Hindlimb muscle (tissue), 1 donor: ENCODE measurements at places on chromosomes 12 and 14.

- DNase-seq = no peak
These were observed 55.1 kb downstream of the ERH start for GRCh38 chr14:69342928-69343525.

DNA sequence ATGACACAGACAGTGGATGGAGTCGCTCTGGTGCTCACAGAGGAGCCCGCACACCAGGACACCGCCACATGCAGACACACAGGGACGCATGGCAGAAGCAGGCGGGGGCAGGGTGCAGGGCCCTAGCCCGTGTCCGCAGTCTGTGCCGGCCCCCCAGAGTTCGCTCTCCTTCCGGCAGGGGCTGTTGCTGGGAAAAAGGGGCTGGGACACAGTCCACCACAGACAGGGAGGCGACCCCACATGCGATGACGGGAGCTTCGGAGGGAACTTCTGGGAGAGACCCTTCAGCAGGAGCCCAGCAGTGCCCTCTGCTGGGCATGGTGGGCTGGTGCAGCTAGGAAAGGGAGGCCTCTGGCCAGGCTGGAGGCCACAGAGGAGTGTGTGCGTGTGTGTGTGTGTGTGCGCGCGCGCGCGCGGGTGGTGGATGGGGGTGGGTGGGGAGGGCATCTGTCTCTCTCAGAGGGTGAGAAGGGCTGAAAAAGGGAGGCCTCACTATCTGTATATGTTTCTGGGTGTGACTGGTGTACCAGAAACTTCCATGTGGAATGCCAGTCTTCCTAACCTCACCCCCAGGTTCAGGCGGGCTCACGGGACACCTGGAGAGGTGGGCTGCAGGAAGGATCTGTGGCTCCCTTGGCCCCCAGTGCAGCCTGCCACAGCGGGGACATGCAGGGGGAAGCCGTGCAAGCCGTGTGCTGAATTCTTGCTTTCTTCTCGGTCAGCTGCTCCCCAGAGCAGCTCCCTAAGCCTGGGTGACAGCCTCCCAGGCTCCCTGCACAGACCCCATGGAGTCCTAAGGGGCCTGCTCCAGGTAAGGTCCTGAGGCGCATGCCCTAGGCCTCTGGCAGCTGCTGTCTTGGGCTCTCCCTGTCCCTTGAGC, 60.7 kb downstream of the PLEKHG3 start:
- DNase-seq = peak; percentile 86

DNA sequence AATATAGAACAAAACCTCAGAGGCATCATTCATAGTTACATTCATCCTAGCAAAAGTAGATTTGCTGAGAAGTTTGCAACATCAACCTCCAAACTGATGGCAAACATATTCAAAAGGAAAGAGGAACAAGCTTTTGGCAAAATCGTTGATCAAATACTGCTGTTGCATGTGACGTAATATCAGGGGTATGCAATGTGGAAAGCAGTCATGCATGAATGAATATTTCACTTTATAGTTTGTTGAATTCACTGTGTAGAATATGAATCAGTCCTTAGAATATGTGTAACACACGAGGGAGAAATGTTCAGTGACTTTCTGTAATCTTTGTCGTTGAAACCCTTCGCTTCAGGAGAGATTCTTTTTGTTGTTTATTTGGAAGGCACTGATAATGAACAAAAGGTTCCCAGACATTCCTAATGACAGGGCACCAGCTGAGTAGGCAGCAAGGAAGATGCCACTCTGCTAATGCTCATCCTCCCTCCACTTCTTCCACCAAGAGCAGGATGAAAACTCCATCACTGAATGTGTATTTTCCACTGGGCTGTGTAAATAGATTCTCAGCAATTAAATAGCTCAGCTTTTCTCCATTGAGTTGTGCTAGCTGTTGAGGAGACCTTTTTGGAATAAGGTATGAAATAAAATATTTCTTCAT, 126.1 kb downstream of the PELI2 start:
- no peak for DNase-seq

- no peak for DNase-seq
These were observed 52.2 kb downstream of the GOLGA5 start for GRCh38 chr14:92846162-92846897.

GRCh38 chr12:13195250-13195649, 1.3 kb upstream of the EMP1 start:
- no peak for DNase-seq

GRCh38 chr12:59886131-59886733, 290.4 kb downstream of the SLC16A7 start:
- DNase-seq = no peak

DNA sequence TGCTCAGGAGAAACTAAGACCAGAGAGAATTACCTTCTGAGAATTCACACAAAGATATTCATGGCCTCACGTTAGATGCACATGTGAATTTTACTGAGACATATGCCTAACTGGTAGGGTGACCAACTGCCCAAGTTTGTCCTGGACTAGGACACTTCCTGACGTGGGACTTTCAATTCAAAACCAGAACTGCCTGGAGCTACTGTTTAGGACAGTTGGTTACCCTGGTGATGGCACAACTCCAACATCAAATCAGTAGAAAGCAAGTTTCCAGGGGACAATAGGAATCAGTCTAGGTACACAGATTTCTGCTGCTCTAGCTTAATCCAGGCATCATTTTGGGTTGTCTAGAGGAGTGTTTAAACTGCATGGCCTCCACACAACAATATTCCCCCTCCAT, 178.7 kb downstream of the GXYLT1 start:
- no peak for DNase-seq

- DNase-seq = no peak
These were observed 99.5 kb downstream of the CALM1 start for GRCh38 chr14:90496379-90496778.

DNA sequence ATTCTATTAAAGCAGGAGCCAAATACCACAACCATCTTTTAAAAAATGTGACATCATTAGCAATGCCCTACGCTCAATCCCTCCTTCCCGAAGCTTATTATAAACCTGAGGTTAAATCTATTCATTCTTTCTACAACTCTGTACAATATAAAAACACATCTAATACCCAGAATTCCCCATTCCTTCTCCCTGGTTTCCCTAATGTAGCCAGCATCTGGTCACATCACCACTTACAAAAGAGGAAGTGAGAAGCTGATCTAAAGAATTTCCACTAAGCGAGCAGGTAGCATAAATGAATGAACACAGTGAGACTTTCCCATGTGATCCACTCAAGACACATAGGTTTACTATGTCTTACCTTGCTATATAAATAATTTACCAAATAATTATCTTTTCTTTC, 90.4 kb downstream of the LRP6 start:
- DNase-seq = no peak

GRCh38 chr12:10503460-10503859, 2.2 kb upstream of the EIF2S3B start:
- DNase-seq = no peak

GRCh38 chr12:19712041-19712440, 272.7 kb downstream of the AEBP2 start:
- no peak for DNase-seq

DNA sequence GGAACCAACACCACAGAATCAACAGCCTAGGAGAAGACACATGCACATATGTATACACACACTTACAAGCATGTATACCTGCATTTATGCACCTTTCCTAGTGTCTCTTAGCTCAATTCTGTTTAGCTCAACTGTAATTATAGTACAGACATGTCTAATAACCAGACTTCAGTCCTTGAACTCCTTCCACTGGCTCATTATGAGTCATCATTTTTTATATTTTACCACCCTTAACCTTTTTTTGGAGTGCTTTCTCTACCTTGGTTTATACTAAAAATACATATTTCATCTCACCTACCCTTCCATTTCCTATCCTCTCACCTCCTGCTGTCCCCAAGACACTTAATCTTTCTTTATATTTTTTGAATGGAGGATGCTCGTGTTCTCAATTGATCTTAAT, 110.4 kb downstream of the ARID2 start:
- no peak for DNase-seq

- no peak for DNase-seq
These were observed 203.0 kb downstream of the SNAPC1 start for GRCh38 chr14:61965030-61965745.

DNA sequence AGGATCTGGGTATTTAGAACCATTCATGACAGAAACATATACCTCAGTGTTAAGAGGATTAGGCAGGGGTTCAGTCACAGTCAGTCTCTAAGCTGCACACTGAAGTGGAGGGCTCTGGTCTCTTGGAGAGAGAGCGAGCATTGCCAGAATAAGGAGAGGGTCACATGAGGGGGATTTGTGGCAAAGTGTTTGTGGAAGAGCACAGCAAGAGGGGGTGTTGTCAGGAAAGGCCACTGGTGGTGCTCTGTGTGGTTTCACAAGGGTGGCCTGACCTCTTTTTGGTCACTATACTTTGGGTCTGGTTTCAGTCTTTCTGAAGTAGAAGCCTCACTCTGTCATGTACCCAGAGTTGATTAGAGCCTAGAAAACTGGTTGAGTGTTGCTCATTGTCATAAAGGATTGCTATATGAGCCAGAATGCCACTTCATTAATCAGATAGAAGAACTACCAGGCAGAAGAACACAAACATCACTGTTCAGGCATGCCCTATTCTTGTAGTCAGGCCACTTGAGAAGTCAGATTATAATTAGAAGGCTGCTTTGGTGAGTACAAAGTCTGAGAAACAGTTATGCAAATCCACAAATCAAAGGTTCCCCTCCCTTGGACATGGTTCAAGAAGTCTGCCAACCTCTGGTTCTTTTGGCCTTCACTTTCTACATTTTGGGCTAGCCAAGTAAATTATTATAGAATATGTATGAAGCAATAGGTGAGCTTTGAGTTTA, 8.4 kb downstream of the TMEM19 start:
- DNase-seq = no peak

GRCh38 chr12:95942101-95942523, 302 bp downstream of the CCDC38 start:
- no peak for DNase-seq

GRCh38 chr12:100986595-100987547, 192.3 kb downstream of the ANO4 start:
- DNase-seq = peak; percentile 19

GRCh38 chr14:103973354-103973753, 31.0 kb upstream of the RD3L start:
- no peak for DNase-seq

GRCh38 chr12:40711121-40711520, 18.9 kb downstream of the CNTN1 start:
- no peak for DNase-seq

GRCh38 chr12:86523844-86524243, 267.7 kb upstream of the MGAT4C start:
- no peak for DNase-seq

DNA sequence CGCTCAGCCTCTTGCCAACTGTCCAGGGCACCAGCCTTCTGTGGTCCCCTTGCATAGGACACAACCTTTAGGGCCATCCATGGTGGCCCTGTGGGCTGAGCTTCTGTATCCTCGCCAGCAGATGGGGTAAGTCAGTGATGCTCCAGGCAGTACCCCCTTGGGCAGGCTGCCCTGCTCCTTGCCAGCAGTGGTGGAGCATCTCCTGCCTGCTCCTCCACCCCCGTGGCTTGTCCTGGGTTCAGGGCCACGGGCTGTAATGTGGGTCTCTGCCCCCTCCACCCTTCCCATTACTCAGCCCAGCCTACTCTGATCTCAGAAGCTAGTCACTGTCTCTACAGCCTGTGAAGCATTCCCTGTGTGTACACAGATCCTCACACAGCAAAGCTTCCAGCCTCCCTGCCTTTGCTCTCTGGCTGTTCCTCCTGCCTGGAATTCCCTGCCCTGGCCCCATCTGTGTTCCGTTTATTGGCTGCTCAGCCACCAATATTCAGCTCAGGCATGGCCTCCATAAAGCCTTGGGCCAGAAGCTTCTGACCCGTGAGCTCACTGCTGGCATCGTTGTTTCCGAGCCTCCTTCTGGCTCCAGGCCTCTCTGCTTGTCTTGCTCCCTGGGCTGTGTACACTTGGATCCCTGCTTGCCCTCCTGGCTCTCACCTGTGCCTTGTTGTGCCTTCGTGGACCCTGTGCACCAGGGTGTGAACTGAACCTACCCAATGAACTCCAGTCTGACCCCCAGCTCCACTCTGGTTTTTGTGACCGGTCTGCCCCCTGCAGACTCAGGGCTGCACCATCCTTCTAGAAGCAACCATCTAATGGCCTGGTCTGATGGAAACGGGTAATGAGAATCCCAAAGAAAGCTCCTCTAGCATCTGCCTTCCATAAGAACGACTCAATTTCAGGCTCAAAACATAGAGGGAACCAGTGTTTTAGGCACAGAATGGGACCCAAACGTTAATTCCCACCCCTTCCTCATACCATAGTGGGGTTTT, 177.0 kb upstream of the PRMT8 start:
- DNase-seq = peak; percentile 55

DNA sequence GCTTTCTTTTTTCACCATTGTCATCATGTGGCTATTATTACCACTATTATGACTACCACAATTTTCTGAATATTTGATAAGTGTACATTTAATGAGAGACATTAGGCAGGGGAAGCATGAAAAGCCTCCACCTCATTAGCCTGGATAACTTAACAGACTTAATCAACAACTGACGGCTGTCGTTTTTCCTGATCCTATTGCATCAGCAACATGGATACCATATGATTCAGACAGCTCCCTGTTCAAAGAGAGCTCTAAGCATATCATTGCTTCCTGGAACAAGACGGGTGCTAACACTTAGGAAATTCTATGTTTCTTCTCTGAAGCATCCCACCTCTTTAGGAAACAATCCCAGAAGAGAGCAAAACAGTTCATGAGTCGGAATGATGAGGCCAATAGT, 765.2 kb downstream of the NOVA1 start:
- no peak for DNase-seq

DNA sequence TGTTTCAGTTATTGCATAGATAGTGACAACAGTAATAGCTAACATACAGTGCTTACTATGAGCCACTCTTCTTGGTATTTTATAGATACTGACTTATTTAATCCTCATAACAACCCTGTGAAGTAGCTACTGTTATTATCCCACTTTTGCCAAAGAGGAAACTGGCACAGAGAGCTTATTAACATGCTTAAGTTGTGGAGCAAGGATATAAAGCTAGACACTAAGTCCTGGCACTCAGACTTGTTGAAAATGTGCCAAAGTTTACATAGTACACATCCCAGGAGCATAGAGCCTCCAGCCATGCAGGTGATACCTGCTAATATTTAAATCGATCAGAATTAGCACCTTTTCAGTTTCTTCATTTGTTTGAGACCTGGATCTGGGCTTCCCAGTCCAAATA, 41.8 kb downstream of the VEZT start:
- no peak for DNase-seq

DNA sequence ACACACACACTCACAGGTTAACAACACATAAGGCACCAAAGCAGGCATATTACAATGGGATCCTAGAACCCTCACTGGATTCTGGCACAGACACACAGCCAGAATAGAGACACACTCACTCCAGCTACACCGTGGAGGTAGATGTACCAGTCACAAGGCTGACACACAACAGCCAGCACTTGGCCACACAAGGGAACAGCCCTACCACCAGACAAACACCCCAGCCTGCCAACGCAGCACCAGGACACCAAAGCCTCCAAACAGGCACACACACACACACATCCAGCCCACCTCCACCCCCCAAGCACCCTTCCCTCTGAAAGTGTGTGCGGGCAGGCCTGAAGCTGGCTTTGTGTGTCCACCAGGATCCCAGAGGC, 10.9 kb upstream of the ITGB7 start:
- DNase-seq = no peak

- no peak for DNase-seq
These were observed 42.0 kb upstream of the CHST11 start for GRCh38 chr12:104414581-104415341.

GRCh38 chr14:102828151-102828550, 50.9 kb downstream of the TRAF3 start:
- DNase-seq = no peak

GRCh38 chr12:114933428-114934160, 249.6 kb upstream of the TBX3 start:
- no peak for DNase-seq
